ENCODE measurements at places on chromosomes 13 and 19.

DNA sequence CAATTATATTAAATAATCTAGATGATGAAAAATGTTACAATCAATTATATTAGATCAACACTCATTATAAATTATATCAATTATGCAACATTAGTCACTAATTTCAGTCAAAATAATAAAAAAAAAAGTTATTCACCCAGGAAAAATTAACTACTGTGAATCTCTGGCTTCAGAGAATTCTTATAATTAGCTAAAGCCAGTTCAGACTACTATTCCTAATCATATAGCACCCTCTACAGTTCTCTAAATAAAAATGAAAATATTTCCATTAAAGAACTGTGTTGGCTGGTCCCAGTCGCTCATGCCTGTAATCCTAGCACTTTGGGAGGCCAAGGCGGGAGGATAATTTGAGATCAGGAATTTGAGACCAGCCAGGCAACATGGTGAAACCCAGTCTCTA, 33.0 kb downstream of the XPO4 start:
- no peak for DNase-seq

- no peak for DNase-seq
These were observed 51.8 kb downstream of the TMED1 start for GRCh38 chr19:10784257-10784656.

GRCh38 chr13:72390909-72391308, 336.5 kb downstream of the MZT1 start:
- DNase-seq: no peak

GRCh38 chr19:48627865-48628314, 8.6 kb downstream of the SPHK2 start:
- DNase-seq: no peak

GRCh38 chr19:40200341-40201099, 9.3 kb downstream of the MAP3K10 start:
- DNase-seq: no peak
